Kidney capillary endothelial cell (primary cell): ENCODE measurements at places on chromosomes 5 and 9.

DNA sequence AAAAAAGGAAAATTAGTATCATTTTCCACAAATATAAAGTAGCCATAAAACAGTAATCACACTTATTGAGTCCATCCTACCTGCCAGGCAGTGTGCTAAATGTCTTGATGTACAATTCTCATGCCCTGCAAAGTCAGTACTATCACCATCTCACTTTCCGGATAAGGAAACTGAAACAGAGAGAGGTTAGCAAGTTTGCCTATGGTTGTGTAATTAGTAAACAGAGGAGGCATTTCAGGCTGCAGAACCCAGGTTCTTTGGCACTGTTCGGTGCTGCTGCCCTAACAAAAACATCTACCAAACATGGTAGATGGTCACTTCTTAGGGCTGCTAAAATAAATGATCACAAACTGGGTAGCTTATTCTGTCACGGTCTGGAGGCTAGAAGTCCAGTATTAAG is 22.6 kb downstream of the PLAC8L1 start:
- no peak for DNase-seq

DNA sequence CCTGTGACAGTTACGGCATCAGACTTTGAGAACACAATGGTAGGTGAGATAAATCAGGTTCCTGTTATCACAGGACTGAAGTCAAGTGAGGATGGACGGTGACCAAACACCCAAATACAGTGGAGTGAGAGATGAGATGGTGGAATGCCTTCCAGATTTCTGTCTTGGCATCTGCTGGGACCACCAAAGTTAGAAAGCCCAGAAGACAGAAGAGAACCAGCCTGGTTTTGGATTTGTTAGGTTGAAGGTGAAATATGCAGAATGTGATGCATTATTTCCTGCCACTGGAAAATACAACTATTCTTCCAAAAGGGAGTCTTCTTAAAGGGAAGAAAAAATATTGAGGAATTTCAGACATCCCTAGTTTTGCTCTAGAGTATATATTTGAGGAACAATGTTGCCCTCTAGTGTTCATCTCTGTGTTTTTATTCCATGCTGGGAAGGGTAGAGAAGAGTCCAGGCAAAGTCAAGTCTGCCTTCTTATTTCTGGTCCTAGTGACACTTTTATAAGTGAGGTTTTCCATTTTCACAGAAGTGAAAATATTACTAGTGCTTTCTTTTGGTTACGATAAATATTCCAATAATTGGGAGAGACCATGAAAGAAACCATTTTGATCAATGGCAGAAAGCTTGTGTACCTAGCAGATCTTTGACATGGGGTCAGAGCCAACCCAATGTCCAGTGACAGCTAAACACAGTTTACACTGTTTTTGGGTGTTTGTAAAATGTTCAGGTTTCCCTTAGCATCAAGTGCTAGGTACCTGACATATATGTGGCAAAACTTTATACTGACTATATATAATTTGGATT is 142.3 kb upstream of the ANKH start:
- DNase-seq: peak; percentile 82

DNA sequence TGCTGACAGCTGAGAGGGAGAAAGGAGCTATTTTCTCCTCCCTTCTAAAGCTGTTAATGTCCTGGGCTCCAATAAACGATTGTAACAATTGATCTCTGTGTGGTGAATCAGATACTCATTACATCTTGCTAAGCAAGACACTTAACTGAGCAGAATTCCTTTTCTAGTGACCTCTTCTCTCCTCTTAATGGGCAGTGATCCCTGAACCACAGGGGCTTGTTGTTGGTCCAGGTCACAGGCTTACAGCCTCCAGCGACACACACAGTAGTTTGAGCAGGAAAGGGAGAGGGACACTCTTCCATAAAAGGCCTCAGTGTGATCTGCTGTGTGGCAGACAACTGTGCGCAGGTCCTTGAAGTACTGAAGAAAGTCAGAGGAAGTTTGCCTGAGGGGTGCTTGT is 58.5 kb upstream of the MYO10 start:
- peak; percentile 20 for DNase-seq

GRCh38 chr9:100228352-100228869 is 124.3 kb downstream of the TEX10 start:
- no peak for DNase-seq

GRCh38 chr5:175677571-175677970 is 19.7 kb downstream of the HRH2 start:
- no peak for DNase-seq

GRCh38 chr5:174167080-174167910 is 121.8 kb downstream of the NSG2 start:
- no peak for DNase-seq

- DNase-seq: peak; percentile 33
Measured at GRCh38 chr9:82606492-82607382, 456.2 kb downstream of the RASEF start.

GRCh38 chr5:14424011-14424685 is 157.4 kb upstream of the OTULINL start:
- DNase-seq: no peak

DNA sequence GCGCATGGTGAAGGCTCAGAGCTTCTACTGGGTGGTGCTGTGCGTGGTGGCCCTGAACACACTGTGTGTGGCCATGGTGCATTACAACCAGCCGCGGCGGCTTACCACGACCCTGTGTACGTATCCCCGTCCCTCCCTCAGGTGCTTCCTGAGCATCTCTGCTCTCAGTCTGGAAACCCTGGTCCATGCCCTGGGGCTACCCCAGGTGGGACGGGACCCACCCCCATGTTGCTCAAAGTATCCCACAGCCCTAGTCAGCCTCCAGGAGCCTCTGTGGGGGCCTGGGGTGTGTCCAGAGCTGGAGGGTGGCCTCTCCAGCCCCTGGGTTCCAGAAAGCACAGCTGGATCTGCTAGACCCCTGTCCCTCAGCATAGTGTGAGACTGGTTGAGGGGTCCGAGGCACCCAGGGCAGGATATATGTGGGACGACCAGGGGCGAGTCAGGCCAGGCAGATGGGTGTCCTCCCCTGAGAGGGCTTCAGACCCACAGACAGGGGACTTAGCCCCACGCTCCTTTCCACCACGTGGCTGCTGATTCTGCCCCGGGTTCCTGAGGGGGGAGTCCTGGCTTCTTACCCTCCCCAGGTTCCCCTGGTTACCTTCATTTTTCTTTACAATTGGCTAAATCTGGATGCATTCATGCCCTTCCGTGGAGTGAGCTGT is 94.0 kb downstream of the CACNA1B start:
- no peak for DNase-seq

DNA sequence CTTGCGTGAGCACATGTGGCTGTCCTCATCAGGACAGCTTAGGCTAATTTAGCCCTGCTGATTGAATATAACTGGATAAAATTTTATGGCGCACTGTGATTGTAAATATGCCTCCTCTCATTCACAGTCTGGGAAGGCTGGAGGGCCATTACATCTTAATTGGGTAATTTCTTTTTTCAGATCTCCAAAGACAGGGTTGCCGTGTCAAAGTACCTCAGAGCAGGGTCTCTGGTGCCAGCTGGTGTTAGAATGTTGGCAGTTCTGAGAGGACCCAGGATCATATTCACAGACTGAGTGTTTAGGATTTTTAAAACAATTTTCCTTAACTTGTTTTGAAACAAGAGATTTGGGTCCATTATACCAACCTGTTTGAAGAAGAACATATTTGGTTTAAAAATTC is 455.7 kb upstream of the TLE4 start:
- no peak for DNase-seq

DNA sequence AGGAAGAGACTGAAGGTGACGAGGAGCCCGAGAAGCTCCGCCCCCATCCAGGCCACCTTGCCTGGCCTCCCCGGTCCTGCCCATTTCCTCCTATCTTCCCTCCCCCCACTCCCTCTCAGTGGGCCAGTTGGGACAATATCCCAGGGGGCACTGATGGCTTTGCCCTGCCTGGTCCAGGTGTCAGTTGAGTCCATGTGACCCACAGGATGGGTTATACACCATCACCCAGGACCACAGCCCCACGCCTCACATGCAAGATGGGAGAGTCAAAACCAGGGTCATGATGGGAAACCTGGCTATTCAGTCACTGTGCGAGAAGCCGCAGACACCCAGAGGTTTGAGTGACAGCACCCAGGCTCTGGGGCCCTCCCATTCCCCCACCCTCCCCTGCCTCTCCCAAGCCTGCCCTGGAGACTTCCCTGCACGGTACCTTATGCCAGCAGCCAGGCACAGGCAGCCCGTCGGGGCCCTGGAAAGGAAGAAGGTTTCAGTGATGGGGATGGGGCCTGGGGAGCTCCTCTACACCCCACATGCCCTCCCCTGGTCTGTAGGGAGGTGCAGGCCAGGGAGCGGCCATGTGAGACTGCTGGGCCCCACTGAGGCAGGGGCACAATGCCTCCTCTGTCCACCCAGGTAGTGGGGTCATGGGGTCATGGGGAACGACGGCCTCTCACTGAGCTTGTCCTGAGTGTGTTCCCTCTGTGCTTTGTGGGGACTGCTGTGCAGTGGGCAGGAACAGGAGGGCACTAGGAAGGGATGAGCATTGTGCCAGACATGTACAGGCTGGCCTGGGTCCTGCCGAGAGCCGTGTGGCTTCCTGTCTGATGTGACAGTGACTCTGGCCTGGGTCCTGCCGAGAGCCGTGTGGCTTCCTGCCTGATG is 6.3 kb upstream of the PHYKPL start:
- DNase-seq: no peak

- no peak for DNase-seq
Measured at GRCh38 chr5:50759526-50760270, 93.3 kb downstream of the PARP8 start.

DNA sequence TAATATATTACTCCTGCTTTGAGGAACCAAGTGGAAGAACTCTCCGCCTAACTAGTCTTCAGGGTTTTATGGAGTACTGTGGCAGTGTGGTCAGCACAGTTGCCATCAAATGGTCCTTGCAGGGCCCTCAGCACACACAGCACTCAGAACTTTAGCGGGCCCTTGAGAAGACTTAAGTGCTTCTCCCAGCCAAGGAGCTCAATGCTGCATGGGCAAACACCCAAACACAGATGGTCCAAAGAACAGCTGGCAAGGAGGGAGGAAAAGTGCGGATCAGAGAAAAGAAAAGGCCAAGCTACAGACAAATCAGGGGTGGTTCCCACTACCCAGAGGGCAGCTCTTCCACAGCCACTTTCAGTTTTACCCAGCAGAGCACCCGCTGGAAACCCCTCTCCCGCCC is 98.6 kb downstream of the SPOCK1 start:
- no peak for DNase-seq

- DNase-seq: no peak
Measured at GRCh38 chr5:14579246-14579645, 2.3 kb upstream of the OTULINL start.

- no peak for DNase-seq
Measured at GRCh38 chr5:95471487-95471886, 80.3 kb downstream of the FAM81B start.

- DNase-seq: no peak
Measured at GRCh38 chr5:177040814-177041420, 18.4 kb downstream of the ZNF346 start.

- no peak for DNase-seq
Measured at GRCh38 chr5:157308836-157309465, 43.0 kb downstream of the CYFIP2 start.

DNA sequence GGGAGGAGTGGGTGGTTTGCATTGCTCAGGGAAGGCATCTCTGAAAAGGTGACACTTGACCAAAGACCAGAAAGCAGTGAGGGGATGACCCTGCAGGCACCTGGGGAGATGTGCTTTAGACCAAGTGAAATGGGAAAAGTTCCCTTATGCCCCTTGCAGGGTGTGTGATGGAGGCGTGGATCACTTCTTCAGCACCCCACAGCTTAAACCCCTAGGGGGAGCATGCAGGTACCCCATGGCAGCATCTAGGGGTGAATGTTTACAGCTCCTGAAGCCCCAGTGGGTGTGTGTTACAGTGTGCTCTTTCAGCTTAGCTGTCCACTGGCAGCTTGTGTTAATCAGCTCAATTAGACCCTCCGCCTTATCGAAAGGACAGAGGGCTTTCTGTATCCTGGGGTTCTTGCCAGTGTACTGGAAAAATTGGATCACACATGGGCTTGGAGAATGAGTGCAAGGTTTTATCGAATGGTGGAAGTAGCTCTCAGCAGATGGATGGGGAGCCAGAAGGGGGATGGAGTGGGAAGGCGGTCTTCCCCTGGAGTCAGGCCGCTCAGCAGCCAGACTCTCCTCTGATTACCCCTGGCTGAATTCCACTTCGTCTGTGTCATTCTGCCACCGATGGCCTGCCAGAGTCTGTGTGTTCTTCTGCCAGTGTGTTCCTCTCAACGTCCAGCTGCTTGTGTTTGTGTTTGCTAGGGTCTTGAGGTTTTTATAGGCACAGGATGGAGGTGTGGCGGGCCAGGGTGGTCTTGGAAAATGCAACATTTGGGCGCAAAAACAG is 6.3 kb downstream of the BHMT2 start:
- DNase-seq: no peak

- DNase-seq: peak; percentile 77
Measured at GRCh38 chr5:6372251-6373080, 5.9 kb downstream of the MED10 start.

- DNase-seq: no peak
Measured at GRCh38 chr9:4725706-4726442, 15.1 kb downstream of the AK3 start.

DNA sequence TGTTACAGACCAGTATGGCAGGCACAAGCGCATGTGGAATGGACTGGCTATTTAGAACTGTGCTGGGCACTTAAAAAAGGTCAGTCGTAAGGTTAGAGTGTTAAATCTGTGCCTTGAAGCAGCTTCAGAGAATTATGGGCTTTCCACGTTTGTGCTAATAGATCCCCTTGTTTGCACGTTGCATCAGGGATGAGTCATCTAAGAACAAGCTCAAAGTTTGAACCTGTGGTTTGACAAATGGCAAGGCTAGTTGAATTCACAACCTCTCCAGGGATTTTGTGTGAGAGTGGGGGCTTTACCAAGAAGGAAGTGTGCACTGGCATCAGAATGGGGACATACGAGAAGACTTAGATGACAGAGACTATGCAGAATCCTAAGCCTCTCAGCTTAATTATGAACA is 249.6 kb downstream of the IRX1 start:
- no peak for DNase-seq

DNA sequence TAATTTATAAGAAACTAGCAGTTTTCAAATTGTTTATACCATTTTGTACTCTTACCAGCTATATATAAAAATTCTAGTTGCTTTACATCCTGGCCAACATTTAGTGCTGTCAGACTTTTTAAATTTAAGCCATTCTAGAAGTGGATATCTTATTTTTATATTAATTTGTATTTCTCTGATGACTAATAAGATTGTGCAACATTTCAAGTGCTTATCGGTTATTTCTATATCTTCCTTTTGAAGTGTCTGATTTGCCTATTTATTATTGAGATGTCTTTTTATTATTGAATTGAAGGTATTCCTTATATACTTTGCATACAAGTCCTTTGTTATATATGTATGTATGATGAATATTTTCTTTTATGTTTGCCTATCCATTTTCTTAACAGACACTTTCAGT is 324.0 kb downstream of the ELAVL2 start:
- no peak for DNase-seq

GRCh38 chr9:95213117-95213516 is 104.4 kb downstream of the FANCC start:
- no peak for DNase-seq

GRCh38 chr9:85640425-85640824 is 101.3 kb downstream of the AGTPBP1 start:
- DNase-seq: no peak
